ENCODE measurements at places on chromosomes 4 and X.
A peak's percentile ranks its signal among the peaks of the same experiment; 100 is the strongest.

DNA sequence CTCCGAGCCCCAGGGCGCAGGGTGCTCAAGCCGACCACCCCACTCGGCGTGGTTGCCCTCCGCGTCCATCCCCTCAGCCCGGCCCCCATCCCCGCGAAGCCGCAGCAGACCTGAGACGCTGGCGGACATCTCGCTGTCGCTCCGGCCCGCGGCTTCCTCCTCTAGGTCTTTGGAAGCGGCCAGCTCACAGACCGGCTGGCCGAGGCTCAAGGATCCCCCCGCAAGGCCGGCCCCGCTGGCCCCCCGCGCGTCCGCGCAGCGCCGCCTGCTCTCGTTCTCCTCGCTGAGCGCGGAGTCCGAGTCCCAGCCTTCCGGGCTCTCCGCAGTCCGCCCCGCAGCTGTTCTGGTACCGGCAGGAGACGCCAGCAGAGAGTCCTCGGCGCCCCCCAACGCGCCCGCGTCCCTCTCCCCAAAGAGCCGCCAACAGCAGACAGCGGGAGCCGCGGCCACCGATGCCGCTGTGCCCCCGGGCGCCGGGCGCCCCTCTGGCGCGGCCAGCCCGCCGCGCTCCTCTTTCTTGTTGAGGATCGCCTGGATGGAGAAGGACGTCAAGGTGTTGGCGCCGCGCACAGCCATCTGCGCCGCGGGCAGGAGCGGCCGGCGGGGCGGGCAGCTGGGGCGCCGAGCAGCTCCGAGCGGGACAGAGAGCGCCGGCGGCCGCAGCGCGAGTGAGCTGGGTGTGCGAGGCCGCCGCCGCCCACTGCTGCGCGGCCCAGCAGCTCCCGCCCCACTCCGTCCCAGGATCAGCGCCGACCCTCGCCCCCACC lies at the start of gene NKX3-2:
Gene NKX3-2 (minus strand): TSS at position 670 of the 767 bp plus-strand sequence. CDS start 94 bp downstream, at position 576.
- DNase-seq, result no peak

DNA sequence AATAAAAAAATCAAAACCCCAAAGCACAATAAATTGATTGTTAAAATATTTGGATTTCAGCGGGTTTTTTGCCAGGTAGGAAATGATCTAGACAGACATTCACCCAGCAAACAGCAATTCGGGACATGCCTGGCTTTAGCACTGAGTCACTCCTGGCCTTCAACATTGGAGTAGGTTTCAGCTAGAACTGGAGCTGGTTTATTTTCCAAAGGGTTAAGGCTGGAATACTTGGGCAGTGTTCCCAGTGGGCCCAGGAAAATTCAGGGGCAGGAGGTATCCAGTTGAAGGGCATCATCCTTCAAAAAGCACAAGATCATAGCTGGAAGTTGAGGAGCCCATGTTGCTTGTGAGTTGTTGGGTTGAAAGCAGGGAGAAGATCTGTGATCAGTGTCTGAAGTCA lies 41.0 kb downstream of the TXLNG start:
- DNase-seq, result peak; percentile 3

DNA sequence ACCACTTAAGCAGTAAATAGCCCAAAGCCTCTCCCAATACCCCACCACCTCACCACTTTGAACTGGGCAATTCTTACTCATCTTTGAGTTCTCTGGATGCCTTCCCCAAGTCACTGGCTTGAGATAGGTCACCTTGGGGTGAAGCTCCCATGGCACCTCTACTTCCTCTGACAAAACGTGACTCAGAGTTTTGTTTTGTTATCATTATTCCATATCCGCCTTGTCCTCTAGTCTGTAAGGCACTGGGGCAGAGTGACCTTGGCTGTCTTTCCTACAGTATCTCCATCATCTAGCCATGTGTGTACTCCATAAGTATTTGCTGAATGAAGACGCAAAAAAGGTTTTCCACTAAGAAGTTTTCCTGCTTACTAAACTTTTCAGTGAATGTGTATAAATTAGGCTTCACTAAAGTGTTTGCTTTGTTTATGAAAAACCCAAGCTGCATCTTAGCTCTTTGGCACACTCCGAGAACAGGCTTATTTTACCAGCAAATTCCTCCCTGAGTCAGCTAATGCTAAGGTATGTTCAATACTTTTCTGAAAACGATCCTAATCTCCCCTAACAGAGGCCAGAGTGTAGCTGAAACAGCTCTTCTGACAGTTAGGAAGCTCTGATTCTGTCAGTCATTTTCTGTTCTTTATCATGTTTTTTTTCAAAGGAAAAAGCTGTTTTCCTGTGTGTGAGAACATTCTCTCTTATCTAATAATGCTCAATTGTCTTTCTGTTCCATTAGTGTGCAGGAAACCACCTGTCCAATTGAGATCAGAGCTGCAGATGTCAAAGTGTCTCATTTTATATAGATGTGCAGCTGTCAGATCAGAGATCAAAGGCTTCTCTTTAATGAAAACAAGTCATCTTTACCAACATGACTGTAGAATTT lies 30.2 kb upstream of the TSPAN5 start:
- peak; percentile 43 for DNase-seq

DNA sequence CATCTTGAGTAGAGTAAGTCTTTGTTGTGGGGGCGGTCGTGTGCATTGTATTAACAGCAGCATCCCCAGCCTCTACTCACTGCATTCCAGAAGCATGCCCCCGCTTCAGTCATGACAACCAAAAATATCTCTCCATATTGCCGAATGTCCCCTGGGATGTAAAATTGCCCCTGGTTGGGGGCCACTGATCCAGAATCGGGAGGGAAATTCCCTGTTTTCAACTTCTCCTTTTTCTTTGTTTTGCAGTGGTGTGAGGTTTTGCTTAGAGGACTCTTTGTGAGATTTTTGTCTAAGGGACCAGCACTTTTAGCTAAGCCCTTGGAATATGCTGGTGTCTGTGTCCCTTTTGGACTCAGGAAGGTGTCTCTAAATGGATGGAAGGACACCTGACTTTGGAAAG lies 3.0 kb upstream of the IL13RA1 start:
- no peak for DNase-seq

GRCh38 chr4:98394134-98394533 lies 132.9 kb downstream of the RAP1GDS1 start:
- no peak for DNase-seq

DNA sequence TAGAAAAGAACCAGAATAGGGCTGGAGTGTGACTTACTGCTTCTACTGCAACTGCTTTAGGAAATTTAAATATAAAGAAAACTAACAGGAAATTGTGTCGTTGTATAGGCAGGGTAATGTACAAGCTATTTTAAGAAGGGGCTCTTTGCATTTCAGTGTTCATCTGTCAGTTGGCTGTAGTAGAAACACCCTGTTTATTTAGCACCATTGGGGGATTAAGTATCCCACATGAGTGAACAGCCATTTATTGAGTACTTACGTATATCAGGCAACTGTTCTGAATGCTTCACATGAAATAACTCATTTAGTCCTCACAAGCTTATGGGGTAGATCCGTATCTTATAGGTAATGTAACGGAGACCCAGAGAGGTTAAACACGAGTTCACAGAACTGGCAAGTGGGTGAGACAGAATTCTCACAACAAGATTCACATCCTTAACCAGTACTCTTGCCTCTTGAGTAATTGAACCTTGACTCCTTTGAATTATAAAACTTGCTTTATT lies 23.9 kb downstream of the STIM2 start:
- no peak for DNase-seq

DNA sequence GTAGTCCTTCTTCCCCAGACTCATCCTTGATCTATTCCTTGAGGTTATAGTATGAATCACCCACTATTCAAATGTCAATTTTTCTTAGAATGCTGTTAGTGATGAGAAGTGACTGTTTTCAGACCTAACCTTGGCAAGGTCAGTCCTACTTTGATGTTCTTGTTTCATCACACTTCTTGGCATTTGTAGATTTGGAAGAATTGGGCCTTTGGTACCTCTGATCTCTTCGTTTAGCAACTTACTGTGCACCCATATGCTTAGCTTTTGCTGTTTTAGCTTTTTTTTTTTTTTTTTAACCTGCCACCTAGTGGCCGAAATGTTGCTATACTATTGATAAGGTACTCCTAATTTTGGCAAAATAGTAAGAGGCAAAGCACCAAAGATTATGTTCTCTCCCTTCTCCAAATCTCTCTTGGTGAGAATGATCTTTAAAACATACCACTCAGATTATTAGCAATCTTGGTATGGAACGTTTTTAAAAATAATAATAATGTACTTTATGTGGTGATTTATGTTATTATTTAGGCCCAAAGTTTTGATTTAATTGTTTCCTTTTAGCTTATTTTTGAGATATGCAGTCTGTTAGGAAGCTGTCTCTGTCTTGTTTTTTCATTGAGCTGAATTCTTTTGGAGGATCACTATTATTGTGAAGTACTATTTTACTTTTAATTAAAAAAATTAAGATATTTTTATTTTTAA lies 16.6 kb downstream of the DCK start:
- DNase-seq, result peak; percentile 48

GRCh38 chrX:111410590-111411078 lies 1.4 kb downstream of the DCX start:
- no peak for DNase-seq

- DNase-seq, result no peak
Measured at GRCh38 chr4:57093845-57094831, 16.0 kb downstream of the IGFBP7 start.

DNA sequence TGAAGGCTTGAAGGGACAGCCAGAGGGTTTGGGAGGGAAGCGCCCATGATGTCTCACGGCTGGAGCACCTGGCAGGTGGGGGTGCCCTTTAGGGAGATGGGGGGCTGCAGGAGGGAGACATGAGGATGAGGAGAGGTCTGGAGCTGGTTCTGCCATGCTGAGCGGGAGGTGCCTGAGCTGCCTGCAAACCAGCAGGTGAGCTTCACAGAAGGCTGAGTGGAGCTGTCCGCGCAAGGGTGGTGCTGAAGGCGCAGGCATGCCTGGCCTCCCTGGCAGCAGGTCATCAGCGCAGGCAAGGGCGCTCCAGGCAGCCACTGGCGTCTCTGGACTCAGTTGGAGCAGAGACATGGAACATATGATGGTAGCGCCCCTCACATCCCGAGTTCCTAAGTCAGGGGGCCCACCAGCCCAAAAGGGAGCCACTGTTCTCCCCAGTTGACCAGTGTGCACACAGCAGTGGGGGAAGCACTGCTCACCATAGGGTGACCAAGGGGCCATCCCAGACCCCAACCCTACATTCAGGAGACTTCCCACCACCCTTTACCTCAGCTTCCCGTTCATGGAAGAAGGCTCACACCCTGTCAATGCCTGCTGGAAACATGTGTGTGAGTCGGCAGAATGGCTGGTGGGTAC lies 25.8 kb downstream of the ADRA2C start:
- DNase-seq, result peak; percentile 50

GRCh38 chr4:84568496-84568895 lies 14.4 kb upstream of the CDS1 start:
- DNase-seq, result no peak

DNA sequence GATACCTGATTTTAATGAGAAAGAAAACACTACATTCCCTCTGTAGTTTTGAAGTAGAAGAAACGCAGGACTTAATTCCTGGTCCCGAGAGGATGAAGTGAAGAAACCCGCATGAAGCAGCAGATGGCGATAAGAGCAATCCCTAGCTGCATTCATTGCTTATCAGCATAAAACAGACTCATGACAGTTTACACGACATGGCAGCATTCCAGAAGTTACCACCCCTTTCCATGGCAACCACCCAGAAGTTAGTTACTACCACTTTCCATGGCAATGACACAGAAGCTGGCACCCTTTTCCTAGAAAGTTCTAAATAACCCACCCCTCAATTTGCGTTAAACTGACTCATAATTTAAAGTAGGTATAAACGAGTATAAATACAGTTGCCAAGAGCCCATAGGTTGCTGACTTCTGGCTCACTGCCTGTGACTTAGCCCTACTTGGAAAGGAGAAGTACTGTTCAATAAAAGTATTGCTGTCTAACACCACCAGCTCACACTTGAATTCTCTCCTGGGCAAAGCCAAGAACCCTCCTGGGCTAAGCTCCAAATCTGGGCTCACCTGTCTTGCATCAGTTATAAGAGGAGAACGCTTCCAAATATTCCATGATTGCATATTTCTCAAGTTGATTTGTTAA lies 5.5 kb upstream of the XAGE2 start:
- peak; percentile 23 for DNase-seq

DNA sequence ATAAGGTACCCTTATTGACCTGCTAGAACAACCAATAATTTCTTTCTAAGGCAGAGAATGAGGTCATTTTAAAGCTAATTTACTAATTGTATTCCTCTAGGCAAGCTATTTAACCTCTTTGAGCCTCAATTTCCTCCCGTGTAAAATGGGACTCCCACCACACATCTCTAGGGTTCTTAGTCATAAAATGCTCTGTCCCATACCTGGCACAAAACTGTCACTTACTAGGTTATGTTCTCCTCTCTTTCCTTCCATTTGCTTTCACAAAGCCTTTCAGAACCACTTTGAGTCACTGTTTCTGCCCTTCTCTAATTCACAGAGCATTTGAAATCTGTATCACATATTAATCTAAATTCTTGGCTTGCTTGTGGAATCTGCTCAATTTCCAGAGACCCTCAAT lies 2.4 kb upstream of the GPR82 start:
- DNase-seq, result no peak

DNA sequence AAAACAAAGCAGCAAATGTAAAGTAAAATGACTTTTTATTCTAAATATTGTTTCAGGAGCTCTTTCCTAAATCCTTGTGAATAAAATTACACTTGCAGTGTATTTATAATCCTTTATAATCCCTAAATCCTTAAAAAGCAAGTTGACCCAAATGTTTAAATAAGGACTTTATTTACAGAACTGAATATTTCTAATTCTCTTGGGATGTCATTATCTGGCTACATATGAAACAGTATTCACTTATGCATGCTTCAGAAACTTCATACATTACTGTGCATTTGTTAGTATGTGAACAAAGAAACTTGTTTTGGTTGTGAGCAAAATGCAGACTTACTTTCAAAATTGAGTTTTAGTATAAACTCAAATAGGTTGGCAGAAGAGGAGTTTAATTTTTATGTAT lies 49.2 kb downstream of the PTTG2 start:
- no peak for DNase-seq

DNA sequence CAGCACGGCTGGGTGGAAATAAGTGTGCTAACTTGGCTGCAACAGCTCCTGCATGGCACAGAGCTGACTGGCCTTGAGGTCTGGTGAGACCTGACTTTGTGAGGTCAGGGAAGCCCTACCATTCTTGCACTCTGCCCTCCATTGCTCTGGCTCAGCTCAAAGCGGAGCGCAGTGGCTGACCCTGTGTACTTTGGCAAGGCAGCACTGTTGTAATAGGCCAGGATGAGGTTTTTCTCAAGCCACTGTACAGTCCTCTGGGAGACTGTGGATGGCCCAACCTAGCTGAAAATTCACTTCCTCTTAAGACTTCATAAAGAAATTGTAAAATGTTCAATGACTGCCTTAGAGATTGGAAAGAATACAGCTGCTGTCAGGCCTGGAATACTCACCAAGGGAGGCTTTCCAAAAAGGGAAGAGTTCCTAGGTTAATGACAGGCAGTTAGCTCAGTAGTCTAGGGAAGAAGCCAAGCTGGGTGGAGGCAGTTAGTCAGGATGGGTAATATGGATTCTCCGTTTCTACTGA lies 129.8 kb downstream of the GUCY2F start:
- DNase-seq, result no peak

GRCh38 chr4:15756361-15756861 lies 21.7 kb upstream of the CD38 start:
- peak; percentile 37 for DNase-seq

DNA sequence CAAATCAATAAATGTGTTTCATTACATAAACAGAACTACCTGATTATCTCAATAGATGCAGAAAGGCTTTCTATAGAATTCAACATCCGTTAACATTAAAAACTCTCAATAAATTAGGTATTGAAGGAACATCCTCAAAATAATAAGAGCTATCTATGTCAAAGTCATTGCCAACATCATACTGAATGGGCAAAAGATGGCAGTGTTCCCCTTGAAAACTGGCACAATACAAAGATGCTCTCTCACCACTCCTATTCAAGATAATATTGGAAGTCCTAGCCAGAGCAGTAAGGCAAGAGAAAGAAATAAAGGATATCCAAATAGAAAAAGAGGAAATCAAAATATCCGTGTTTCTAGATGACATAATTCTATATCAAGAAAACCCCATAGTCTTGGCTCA lies 466.4 kb downstream of the MAGEE1 start:
- no peak for DNase-seq

Data from urothelium cell line (cell line).